ENCODE measurements at places on chromosomes 3 and 15.

DNA sequence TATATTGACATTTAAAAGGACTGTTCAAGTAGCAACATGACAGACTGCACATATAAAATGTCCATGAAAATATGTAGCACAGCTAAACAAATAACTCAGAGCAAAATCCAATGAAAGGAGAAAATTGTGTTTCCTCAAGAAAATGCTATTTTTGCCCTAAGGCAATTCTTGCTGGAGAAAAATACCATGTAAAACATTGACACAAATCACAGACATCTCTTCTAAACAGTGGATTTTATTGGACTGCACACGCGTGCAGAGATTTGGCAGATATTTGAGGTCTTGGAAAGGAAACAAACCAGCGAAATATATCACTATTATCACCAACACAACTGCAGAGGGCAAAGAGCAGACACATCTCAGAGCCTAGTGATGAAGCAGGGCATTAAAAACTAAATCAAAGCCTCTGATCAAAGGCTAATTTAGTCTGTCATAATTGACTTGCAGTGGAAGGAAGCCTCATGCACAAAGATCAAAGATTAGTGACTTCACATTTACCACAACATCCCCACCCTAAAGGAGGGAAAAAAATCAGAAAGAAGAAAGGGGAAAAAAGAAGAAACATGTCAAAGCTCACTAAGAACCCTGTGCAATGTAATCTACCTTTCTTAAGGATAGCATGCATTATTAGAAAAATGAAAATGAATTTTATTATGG is 52.4 kb downstream of the CHL1 start:
- no peak for DNase-seq

GRCh38 chr3:38141952-38142273 is 3.5 kb downstream of the MYD88 start:
- no peak for DNase-seq

GRCh38 chr15:50876989-50877360 is 31.5 kb upstream of the AP4E1 start:
- peak; percentile 96 for DNase-seq

DNA sequence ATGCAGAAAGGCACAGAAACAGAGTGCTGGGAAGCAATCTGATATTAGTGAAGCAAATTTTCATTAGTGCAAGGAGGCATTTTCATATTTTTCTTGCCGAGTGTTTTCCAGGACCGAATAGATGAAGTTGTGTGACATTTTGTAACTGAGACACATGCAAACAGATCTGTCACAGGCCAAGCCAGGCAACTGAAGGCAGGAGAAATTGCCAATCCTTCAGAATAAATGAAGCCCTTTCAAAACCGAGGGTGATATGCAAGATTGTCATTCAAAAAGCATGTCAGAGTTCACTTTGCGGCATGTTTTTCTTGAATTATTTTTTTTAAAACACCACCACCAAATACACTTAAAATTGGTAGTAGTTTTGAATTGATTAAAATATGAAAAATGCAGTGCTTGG is 6.2 kb downstream of the LMOD3 start:
- DNase-seq, result no peak

GRCh38 chr3:86990734-86991481 is at the start of gene VGLL3:
Gene VGLL3 (minus strand): TSS chr3:86991149. CDS start chr3:86990743, 406 bp downstream.
- DNase-seq, result peak; percentile 83

GRCh38 chr3:185934767-185935464 is 2.9 kb downstream of the TRA2B start:
- peak; percentile 35 for DNase-seq

GRCh38 chr3:73573204-73573603 is 51.5 kb downstream of the PDZRN3 start:
- no peak for DNase-seq

GRCh38 chr3:145118303-145118702 is 1042.7 kb downstream of the PLOD2 start:
- DNase-seq, result no peak

GRCh38 chr3:85560088-85560785 is 601.4 kb downstream of the CADM2 start:
- no peak for DNase-seq

DNA sequence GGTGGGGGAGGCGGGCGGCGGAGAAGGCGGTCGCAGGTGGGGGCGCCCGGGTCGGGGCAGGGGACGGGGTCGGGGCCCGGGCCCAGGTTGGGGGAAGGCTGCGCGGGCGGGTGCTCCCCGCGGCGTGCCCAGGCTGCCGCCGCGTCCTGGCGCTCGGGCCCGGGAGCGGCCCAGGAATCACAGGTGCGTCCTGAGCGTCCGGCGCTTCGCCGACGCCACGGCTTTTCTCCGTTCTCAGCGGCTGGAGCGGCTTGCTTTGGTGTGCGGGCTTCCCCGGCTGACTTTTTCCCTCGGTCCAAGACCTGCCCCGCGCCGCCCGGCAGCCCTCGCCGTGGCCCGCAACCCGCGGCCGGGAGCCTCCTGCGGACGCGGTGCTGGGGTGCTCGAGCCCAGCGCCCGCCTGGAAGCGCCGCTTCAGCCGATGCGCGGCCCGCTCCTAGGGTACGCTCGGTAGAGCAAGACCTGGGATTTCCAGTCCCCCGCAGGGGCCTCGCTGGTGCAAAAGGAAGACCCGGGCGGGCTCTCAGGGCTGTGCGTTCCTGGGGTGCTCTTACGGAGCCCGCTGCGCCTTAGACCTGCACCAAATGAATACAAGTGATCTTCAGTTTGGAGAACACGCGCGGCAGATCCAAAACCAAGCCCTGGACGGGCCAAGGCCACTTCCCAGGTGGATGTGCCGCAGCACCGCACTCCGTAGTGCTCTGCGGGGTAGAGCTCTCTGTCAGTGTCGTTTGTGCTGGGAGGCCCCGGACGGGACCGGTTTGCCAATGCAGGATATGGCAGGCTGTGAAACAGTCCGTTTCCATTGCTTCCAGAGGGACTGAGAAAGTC is 639 bp downstream of the NIPA1 start:
- no peak for DNase-seq

GRCh38 chr15:80059786-80060355 is 395 bp downstream of the ZFAND6 start:
- DNase-seq, result no peak

DNA sequence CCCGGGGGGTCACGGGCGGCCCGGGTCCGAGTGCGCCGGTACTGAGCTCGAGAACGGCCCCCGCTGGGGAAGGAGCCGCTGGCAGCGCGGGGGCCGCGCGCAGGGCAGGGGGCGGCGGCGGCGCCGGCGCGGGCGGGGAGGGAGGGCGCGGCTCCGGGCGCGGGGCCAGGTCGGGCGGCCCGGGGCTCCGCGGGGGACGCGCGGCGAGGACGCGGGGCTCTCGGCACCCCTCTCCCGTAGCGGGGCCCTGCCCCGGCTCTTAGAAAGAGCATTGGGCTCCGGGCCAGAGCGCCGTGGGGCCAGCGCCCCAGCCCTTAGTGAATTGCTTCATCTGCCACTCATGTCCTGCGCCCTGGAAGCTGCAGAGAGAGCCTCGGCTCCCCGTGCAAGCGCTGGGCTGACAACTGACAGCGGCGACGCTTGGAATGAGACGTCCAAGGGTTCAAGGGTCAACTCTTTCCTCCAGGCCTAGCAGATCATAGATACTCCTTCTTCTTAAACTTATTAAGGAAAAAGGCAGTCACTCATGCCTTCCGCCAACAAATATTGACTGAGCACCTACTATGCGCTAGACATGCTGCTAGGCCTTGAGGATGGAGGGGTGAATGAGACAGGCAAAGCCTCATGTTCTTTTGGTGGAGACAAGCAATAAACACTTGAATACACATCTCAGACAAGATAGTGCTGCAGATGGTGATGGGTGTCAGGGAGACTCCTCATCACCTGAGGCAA is 140.8 kb downstream of the SMAD6 start:
- no peak for DNase-seq

All from fibroblast of skin of left biceps (primary cell).